Omental fat pad (tissue), 4 donors: ENCODE measurements at places on chromosomes 5 and 9.

DNA sequence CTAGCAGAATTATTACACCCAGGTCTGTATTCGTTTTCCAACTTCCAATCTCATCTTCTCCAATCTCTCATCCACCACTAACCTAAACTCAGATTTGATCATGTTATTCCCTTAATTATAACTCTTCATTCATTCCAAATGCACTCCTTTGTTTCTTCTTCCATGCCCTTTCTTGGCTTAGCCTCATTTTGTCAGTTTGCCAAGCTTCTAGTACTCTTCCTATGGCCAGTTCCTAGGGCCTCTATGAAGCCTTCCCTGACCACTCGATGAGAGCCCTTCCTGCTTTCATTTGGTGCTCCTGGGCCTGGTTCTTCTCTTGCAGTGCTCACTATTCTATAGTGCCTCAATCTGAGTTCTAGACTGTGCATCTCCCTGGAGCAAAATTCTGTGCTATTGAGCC, 5.8 kb downstream of the FAM219A start:
- DNase-seq: no peak

DNA sequence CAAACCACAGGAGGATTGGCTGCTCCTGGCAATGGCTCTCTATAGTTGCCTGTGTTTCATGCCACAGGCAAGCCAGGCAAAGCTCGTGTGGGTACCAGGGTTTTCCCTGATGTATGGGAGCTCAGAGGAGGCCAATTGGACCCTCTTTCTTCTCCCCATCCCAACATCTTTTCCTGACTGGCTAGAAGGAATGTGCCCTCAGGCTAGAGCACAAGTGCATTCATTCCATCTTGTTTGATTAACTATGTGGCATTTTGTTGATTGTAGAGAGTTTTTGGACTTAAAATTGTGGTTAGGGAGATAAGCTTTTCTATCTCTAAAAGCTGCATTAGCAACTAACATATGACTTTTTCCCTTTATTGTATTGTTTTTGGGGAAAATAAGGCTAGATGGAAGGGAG, 561.3 kb downstream of the PSAT1 start:
- DNase-seq: no peak

GRCh38 chr5:143229896-143230675, 173.4 kb downstream of the NR3C1 start:
- DNase-seq: no peak

DNA sequence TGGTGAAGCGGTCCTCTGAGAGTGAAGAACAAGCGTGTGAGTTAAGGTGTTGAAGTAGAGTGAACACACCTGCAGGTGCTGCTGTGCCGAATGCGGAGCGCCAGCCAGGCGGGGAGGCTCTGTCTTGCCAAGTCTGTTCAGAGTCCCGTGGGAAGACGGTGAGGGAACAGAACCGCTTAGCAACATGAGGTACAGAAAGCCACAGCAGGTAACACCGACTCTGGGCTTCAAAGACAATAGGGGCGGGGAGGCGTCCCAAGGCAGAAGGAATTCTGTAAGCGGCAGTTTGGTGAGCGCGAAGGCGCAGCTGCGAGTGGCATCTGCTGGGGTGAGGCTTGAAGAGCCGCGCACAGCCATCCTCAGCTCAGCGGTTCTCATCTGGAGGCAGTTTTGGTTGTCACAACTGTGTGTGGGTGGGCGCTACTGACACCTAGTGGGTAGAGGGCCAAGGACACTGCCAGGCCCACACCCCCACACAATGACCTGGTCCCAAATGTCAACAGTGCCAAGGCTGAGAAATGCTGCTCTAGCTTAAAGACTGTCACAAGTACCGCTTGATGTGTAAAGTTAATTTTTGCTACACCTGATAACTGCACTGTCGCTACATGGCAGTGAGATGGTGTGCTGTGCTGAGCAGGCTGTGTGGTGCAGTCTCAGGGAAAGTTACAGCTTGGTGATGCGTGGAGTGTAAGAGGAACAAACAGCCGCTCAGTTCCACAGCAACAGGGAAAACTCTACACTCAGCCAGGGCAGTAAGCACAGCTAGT, 67.4 kb upstream of the TBC1D9B start:
- DNase-seq: no peak

DNA sequence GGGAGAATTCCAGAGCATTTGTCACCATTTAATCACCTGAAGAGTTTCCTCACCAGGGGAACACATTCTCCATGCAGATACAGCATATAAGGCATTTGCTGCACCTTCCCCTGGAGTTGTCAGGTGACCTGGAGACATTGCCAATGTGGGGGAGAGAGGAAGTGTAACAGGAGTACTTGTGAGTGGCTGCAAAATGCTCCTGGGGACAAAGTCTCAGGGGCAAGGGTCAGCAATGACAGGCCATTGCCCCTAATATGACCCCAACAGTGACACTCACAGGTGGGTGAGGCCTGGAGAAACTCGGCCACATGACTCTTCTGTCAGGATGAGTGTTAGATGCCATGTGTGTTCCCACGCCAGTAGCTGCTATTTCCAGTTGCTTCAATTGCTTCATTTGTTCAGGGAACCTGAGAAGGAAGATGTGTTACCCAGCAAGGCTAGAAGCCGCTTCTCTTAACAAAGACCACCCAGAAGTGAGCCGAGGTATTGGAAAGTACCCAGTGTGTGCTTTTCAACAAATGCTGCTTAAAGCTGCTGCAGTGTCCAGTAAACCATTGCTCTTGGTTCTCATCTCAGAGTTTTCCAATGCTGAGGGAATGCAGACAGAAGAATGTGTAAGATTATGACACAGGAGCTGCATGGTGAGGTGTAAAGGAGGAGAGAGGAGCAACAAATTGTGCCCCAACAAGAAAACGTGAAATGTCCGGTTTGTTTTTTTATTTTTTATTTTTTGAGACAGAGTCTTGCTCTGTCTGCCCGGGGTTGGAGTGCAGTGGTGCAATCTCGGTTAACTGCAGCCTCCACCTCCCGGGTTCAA, 128.2 kb upstream of the SLC44A1 start:
- DNase-seq: no peak

- DNase-seq: no peak
Measured at GRCh38 chr9:87824216-87824875, 58.3 kb upstream of the SPATA31E1 start.
